ENCODE measurements at places on chromosomes 13 and 19.

GRCh38 chr19:1243768-1244692, 2.5 kb downstream of the ATP5F1D start:
- no peak for DNase-seq

GRCh38 chr13:98312606-98313005, 135.5 kb upstream of the RNF113B start:
- DNase-seq: no peak

- no peak for DNase-seq
These were observed 19.2 kb downstream of the EPN1 start for GRCh38 chr19:55694241-55694655.

- DNase-seq: no peak
These were observed 767.7 kb downstream of the LIG4 start for GRCh38 chr13:107447591-107447990.

- no peak for DNase-seq
These were observed 17.8 kb downstream of the C2CD4C start for GRCh38 chr19:391207-391557.

GRCh38 chr13:97223711-97224541, 1.8 kb downstream of the MBNL2 start:
- DNase-seq: peak; percentile 70

DNA sequence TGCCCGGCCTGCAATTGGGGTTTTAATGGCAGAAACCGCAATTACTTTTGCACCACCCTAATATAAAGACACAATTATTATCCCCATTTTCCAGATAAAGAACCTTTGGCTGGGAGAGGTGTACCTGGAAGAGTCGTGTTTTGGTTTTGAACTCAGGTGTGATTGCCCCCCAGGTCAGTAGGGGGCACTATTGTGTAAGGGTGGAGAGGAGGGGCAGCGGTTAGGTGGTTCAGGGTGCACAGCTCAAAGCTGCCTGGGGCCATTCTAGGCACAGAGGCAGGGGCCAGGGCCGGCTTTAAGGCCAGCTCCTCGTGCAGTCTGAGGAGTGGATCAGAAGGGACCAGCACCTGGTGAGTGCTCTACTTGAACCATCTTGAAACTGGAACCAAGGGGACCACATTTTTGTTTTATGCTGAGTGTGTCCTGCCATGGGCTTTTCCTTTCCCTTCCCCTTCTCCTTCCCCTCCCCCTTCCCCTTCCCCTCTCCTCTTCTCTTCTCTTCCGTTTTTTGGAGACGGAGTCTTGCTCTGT, 5.8 kb upstream of the FCGRT start:
- peak; percentile 37 for DNase-seq

- no peak for DNase-seq
These were observed 375.0 kb downstream of the ENOX1 start for GRCh38 chr13:43411741-43412140.

GRCh38 chr13:31955741-31956140, 75.8 kb upstream of the FRY start:
- DNase-seq: no peak
